Osteoblast (primary cell): ENCODE measurements at places on chromosomes 11 and 22.

- no peak for DNase-seq
These were observed 400.2 kb downstream of the RAB38 start for GRCh38 chr11:87775036-87775435.

GRCh38 chr11:10669258-10670033 is 24.1 kb downstream of the IRAG1 start:
- DNase-seq, result no peak

DNA sequence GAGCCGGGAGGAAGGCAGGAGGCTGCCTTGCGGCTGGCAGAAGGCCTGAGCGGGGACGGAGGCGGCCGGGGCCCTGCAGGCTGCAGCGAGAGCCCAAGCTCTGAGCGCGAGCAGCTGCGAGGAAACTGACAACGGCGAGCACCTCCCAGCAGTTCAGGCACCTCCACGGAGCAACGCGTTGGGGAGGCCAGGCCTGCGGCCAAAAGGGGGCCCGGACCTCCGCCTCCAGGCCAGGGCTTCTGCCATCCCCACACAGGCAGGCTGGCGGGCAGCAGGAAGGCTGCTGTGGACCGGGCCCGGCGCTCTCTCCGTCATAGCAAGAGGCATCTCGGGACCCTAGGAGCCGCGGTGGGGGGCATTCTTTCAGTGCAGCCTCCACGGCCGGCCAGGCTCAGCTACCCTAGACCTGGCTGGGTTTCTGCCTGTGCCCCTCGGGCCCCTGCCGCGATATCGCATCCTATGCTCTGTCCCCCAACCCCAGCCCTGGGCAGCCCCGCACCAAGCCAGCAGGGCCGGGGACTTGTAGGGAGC is 22.9 kb upstream of the SLC22A12 start:
- no peak for DNase-seq

DNA sequence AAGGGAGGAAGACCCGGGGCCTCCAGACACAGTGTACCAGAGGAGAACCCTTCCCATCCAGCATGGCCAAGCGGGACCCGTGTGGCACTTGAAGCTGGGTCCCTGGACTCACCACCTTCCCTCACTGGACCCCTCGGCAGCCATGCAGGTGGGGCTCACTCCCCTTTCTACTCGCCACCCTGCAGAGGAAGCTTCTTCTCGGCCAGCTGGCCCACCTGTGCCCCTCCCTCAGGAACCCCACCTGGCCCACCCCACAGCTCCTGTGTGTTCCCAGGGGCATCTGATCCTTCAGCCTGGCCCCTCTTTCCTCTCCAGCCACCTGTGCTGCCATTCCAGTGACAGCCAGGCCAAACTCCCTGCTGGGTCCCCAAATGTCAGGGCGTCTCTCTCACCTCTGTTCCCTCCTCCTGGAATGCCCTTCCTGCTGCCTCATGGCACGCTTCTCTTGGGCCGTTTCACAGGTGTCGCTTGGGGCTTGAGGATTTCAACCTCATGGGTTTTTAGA is 38.0 kb downstream of the IGF2 start:
- peak; percentile 46 for DNase-seq

- DNase-seq, result no peak
These were observed 4.1 kb upstream of the UBE2L6 start for GRCh38 chr11:57571606-57572005.

GRCh38 chr11:64762674-64763525 is 3.1 kb upstream of the PYGM start:
- peak; percentile 91 for DNase-seq

GRCh38 chr11:64656862-64657261 is 65.8 kb downstream of the SLC22A12 start:
- DNase-seq, result peak; percentile 80

- DNase-seq, result no peak
These were observed 15.4 kb downstream of the OR52K2 start for GRCh38 chr11:4464216-4465159.

- peak; percentile 64 for DNase-seq
These were observed 6.3 kb upstream of the CYP2R1 start for GRCh38 chr11:14898355-14898754.

DNA sequence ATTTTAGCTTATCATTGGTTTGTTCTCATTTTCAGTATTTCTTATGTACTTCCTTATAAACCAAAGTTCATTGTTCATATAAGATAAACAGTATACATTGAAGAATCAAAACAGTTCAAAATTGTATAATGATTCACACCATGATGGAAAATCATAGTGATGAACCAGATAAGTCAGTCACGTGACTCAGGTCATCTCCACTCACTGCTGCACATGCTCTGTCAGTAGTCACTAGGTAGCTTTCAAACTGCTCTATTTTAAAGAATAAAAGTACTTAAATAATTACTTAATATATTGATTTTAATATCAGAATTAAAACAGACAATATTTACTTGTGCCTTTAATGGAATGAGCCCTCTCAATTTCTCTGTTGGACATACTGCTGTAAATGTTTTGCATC is 37.5 kb downstream of the PDHX start:
- no peak for DNase-seq

DNA sequence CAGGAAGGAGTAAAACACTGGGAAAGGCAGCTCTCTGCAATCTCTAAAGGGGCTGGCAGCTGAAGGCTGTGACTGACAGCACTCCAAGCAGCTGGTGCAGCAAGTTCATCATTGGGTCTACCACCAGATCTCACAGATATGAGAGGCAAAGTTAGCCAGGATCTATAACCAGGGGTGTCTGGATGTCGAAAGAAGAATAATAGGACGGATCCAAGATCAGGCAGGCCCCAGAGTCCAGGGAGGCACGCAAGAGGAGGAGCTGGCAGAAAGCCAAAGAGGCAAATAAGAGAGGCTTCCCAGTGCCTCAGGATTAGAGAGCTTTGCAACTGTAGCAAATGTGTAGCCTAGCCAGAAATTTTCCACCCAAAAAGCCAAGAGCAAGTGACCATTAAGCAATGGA is 77.1 kb downstream of the RBMXL2 start:
- no peak for DNase-seq

GRCh38 chr11:72823105-72823804 is 9.0 kb downstream of the ATG16L2 start:
- no peak for DNase-seq

DNA sequence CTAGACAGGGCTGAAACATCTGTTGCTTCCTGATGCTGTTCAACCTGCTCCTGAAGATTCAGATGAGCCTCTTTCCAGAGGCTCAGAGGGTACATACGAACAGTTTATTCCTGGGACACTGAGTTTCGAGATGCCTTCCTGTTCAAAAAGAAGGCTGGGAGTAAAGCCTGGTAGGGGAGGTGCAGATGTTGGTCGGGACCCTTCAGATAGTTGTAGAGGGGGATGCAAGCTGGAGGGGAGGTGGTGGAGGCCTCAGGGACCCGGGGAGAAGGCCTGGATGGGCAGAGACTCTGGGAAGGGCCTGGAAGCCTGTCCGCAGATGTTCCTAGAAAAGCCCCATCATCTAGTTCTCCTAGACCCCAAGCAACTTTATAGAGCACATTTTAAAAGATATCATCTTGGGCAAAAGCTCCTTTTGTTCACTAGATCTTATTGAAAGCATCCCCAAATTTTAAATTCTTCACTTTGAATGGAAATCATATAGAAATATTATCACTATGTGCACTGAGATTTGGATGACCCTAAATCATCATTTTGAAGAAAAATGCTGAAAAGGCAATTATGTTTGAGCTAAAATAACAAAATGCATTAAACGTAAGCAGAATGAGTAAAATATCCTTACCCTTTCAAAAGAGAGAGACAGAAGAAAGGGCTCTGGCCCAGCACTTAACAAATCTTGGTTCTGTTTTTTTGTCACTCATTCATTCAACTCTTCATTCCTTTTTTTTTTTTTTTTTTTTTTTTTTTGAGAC is 41.2 kb downstream of the RTL6 start:
- no peak for DNase-seq

DNA sequence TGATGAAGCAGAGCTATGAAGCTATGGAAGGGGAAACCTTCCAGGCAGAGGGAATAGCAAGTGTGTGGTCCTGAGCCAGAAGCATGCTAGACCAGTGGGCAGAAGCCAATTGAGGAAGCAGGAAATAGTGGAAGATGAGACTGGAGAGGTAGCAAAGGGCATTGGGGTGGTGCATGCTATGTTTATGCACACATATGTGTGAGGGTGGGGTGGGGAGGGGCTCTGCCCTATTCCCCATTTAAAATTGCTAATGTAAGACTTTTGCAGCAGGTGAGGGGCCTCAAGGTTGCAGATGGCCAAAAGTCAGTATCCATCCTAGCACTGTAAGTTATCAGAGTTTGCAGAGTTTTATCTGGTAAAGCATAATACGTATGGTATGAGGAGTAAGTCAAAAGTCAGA is 626.6 kb upstream of the KIRREL3 start:
- DNase-seq, result no peak

- DNase-seq, result no peak
These were observed 11.6 kb downstream of the GP1BB start for GRCh38 chr22:19734837-19735382.

GRCh38 chr11:104005234-104005855 is 31.1 kb upstream of the DDI1 start:
- DNase-seq, result no peak

DNA sequence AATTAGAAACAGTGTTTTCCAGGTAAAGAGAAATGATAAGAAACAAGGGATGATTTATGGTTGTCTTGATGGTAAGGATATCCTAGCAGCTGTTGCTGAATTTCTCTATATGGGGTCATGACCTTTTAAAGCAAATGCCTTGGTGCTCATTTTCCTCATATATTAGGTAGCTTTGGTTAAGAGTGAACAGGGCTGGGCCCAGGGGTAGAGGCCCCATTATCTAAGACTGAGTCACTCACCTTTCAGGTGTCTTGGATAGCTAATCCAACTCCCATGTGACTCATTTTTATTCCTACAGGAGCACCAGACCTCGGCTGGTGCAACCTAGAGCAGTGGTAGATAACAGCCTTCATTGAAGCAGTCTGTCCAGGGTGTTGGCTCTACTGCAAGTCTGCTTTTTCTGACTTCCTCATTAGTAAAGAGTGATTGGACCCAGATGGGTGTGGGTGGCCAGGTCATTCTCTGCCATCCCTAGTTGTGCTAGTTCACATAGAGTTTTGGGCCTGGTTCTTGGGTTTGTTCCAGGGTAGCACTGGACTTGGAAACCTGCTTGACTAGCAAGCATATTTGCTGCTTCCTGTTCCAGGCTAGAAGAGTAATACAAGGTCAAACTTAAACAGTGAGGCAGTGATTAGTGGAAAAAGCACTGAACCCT is 37.4 kb downstream of the CTNND1 start:
- DNase-seq, result no peak

DNA sequence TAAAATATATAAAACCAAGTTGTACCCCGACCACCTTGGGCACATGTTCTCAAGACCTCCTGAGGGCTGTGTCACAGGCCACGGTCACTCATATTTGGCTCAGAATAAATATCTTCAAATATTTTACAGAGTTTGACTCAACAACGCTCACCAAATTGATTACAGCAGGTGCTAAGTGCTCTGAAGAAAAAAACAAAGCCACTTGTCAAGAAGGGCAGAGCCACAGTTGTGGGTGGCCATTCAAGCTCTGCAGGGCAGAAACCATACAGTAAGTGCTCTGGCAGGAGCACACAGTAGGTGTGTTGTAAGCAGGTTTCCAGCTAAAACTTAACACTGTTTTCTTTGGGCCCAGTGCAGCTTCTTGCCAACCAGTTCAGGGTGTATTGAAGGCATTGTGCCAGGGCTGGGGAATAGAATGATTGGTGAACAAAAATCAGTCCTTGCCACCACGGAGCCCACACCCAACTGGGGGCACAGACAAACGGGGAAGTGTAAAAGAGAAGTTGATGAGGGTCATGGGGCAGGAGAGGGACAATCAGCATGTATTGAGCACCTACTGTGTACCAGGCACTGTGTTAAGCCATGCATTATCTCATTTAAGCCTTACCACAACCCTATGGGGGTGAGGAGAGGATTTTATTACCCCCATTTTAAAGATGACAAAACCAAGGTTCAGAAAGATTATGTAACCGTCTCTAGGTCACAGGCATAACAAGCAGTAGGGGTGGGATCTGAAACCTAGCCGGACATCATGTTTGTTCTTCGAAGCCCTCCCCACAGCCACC is 18.2 kb downstream of the ARRB1 start:
- DNase-seq, result peak; percentile 31

- no peak for DNase-seq
These were observed 25.7 kb upstream of the TPBGL start for GRCh38 chr11:75214843-75215242.

GRCh38 chr11:73087730-73088129 is 54.4 kb downstream of the FCHSD2 start:
- DNase-seq, result no peak

DNA sequence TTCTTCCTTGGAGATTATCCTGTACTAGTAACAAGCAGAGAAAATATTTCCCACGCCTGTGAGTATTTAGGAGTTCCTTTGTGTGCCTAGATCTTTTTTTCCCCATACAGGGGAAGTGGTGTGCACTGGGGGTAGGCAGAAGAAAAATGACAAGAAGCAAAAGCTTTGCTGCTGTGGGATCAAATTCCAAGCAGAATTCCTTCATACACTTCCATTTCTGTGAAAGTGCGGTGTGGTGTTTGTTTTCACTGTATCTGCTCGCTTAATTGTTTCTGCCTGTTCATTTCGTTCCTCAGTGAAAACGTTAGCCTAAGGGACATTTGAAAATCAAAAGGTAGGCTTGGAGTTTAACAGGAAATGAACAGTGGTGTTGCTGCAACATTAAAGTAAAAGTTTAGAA is 47.9 kb downstream of the BLID start:
- DNase-seq, result no peak
